HT-29 (cell line): ENCODE measurements at places on chromosomes 4 and X. TPM values are rescaled to one million over a fixed set of nuclear protein-coding genes. Genes with fewer than 3 reads are reported as not detected.

Gene SOX3
- not detected in 2 replicates for total RNA-seq

Gene SASH3
- total RNA-seq = not detected in 2 replicates

Gene VSIG1
- total RNA-seq = 0.26 TPM in 1 of 2 replicates, not detected in the other

Gene SHROOM3
- 62.1 and 70.6 TPM in 2 replicates for total RNA-seq

Gene MAGEA2B
- total RNA-seq = 0.21 TPM in 1 of 2 replicates, not detected in the other

Gene ARX
- total RNA-seq = not detected in 2 replicates

Gene DGKQ
- 46.7 and 50.5 TPM in 2 replicates for total RNA-seq

Gene HSFX1
- total RNA-seq = 0.26 and 0.86 TPM in 2 replicates

Gene DGKK
- not detected in 2 replicates for total RNA-seq

Gene SHROOM2
- total RNA-seq = not detected in 2 replicates

Gene CT45A5
- not detected in 2 replicates for total RNA-seq

Gene ADAM29
- not detected in 2 replicates for total RNA-seq

Gene PAGE4
- not detected in 2 replicates for total RNA-seq

Gene FGFBP1
- 0.36 and 0.81 TPM in 2 replicates for total RNA-seq

Gene GPRIN3
- total RNA-seq = 2.4 and 3.3 TPM in 2 replicates

Gene PROM1
- 54.3 and 61.7 TPM in 2 replicates for total RNA-seq

Gene AMTN
- total RNA-seq = not detected in 2 replicates

Gene GNRHR
- not detected in 2 replicates for total RNA-seq

Gene ARMCX4
- total RNA-seq = 0.13 and 0.43 TPM in 2 replicates

Gene CDX4
- total RNA-seq = not detected in 2 replicates

Gene LRP2BP
- total RNA-seq = 0.13 and 0.61 TPM in 2 replicates

Gene GNPDA2
- 1.1 and 1.7 TPM in 2 replicates for total RNA-seq

Gene COMMD8
- total RNA-seq = 7.9 and 12.9 TPM in 2 replicates

Gene TACC3
- total RNA-seq = 64.6 and 71.2 TPM in 2 replicates

Gene CSAG1
- 1.1 and 5.7 TPM in 2 replicates for total RNA-seq

Gene FAM47E
- 2.4 and 2.9 TPM in 2 replicates for total RNA-seq

Gene TEX13C
- total RNA-seq = not detected in 2 replicates

Gene ANKRD50
- total RNA-seq = 8.6 and 8.9 TPM in 2 replicates

Gene WDR45
- 46.5 and 65.5 TPM in 2 replicates for total RNA-seq

Gene RIPPLY1
- total RNA-seq = 0.28 TPM in 1 of 2 replicates, not detected in the other

Gene NPY2R
- total RNA-seq = not detected in 2 replicates

Gene FAM9B
- total RNA-seq = not detected in 2 replicates

Gene XAGE2
- not detected in 2 replicates for total RNA-seq

Gene LINC00632
- not detected in 2 replicates for total RNA-seq

Gene F8A3
- total RNA-seq = 1.2 and 5.2 TPM in 2 replicates

Gene F11
- not detected in 2 replicates for total RNA-seq

Gene ARR3
- not detected in 2 replicates for total RNA-seq

Gene ODAM
- not detected in 2 replicates for total RNA-seq

Gene COX7B2
- total RNA-seq = not detected in 2 replicates

Gene PF4V1
- not detected in 2 replicates for total RNA-seq

Gene HSFX3
- total RNA-seq = not detected in 2 replicates

Gene POU3F4
- total RNA-seq = not detected in 2 replicates

Gene SERPINA7
- total RNA-seq = not detected in 2 replicates

Gene TMSB15C
- total RNA-seq = not detected in 2 replicates

Gene TRIM60
- not detected in 2 replicates for total RNA-seq

Gene SULT1E1
- total RNA-seq = not detected in 2 replicates

Gene TMEM184C
- 17.0 and 17.1 TPM in 2 replicates for total RNA-seq

Gene PRDM5
- total RNA-seq = 7.8 and 8.1 TPM in 2 replicates

Gene MTTP
- not detected in 2 replicates for total RNA-seq

Gene MAPK10
- 0.51 and 0.94 TPM in 2 replicates for total RNA-seq

Gene TBX22
- total RNA-seq = not detected in 2 replicates

Gene PGRMC1
- total RNA-seq = 169 and 172 TPM in 2 replicates
